CD4-positive, alpha-beta T cell (primary cell): ENCODE measurements at places on chromosomes 16 and 17.

DNA sequence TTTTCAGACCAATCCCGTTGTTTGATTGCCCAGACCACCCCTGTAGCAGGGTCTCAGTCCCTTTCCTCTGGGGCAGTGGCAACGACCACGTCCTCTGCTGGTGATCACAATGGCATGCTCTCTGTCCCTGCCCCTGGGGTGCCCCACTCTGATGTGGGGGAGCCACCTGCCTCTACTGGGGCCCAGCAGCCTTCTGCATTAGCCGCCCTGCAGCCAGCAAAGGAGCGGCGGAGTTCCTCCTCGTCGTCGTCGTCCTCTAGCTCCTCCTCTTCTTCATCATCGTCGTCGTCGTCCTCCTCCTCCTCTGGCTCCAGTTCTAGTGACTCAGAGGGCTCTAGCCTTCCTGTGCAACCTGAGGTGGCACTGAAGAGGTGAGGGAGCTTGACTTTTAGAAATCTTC, 9.2 kb downstream of the ELOB start:
- no peak overlapping the region for H3K27ac ChIP-seq
- no peak overlapping the region for H3K4me3 ChIP-seq
- H3K27me3 ChIP-seq = no peaks in the 10 kb centered on the region
- H3K4me1 ChIP-seq = peaks cover 24% of the 10 kb centered on the region
- H3K36me3 ChIP-seq = peaks cover 99% of the 10 kb centered on the region
- no peak for DNase-seq

DNA sequence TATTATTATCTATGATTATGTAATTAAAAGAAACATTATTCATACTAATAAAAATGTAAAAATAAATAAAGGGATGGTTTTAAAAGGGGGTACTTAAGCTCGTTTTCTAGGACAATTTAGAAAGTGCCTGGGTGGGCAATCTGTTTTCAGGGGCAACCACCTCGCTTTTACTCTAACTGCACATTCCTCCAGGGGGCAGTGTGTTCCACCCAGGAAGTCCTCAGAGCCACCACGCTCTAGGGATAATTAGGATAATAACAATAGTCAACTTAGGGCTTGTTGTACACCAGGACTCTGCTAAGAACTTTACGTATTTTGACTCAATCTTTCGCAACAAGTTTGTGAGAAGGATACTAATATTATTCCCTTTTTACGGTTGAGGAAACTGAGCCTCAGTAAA, 396.7 kb upstream of the MAF start:
- no peak for DNase-seq
- no peaks in the 10 kb centered on the region for H3K36me3 ChIP-seq
- no peaks in the 10 kb centered on the region for H3K27me3 ChIP-seq
- H3K4me1 ChIP-seq = no peaks in the 10 kb centered on the region
- H3K27ac ChIP-seq = no peak overlapping the region

- H3K27ac ChIP-seq = no peak overlapping the region
- no peak overlapping the region for H3K4me3 ChIP-seq
- no peaks in the 10 kb centered on the region for H3K4me1 ChIP-seq
Measured at GRCh38 chr16:57426356-57426755, 20.8 kb downstream of the CIAPIN1 start.

- no peaks in the 10 kb centered on the region for H3K36me3 ChIP-seq
- no peak for DNase-seq
- H3K27ac ChIP-seq = no peak overlapping the region
- H3K4me3 ChIP-seq = no peak overlapping the region
- no peaks in the 10 kb centered on the region for H3K27me3 ChIP-seq
Measured at GRCh38 chr16:66594739-66595138, 9.8 kb upstream of the CMTM3 start.

GRCh38 chr16:30490210-30490609, 17.7 kb downstream of the ITGAL start:
- H3K4me3 ChIP-seq = no peak overlapping the region
- H3K27me3 ChIP-seq = no peaks in the 10 kb centered on the region
- H3K27ac ChIP-seq = no peak overlapping the region
- H3K36me3 ChIP-seq = peaks cover 91% of the 10 kb centered on the region
- H3K4me1 ChIP-seq = peaks cover 17% of the 10 kb centered on the region

DNA sequence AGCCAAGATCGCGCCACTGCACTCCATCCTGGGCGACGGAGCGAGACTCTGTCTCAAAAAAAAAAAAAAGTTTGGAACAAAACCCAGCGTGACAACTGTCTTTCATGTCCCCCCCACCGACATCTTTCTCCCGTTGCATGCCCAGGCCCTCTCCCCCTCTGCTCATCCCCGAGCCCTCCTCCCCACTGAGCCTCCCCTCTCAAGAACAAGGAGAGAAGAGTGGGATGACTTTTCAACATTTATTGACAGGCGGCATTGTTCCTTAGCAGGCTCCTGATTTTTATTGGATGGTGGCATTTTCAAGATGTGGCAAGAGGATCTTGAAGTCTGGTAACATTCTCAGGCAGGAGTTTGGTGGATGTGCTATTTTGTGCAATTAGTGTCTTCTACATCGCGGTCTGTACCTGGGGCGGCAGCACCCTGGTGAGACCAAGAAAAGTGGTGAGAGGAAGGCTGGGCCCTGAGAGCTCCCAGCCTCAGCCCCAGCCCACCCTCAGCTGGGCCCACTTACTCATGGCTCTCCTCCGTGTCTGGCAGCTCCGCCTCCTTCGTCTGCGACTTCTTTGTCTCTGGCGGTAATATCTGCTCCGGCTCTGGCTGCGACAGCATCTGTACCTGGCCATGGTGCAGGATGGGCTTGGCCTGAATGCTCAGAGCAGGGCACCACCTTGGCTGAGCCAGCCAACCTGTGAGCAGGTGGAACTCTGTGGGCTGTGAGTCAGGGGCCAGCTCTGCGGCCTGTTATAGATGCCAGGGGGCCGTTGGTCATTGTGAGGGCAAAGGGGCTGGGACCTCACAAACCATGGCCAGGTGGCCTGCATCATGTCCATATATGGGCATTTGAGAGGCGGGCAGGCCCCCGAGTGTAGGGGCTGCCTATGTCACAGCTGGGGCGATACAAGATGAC, at the start of gene PRM1:
Gene PRM1, minus strand, starts transcription at position 715 of the 907 bp plus-strand sequence. Its CDS starts 92 bp downstream, at position 623.
- no peak within 1 kb of the TSS for H3K27ac ChIP-seq
- no peaks in the 10 kb centered on the region for H3K36me3 ChIP-seq

GRCh38 chr17:66541461-66542128, 239.2 kb downstream of the PRKCA start:
- no peaks in the 10 kb centered on the region for H3K36me3 ChIP-seq
- no peak for DNase-seq
- no peaks in the 10 kb centered on the region for H3K27me3 ChIP-seq
- H3K4me3 ChIP-seq = no peak overlapping the region
- no peak overlapping the region for H3K27ac ChIP-seq
- peaks cover 25% of the 10 kb centered on the region for H3K4me1 ChIP-seq

- peaks cover 8% of the 10 kb centered on the region for H3K27me3 ChIP-seq
- peaks cover 4% of the 10 kb centered on the region for H3K4me1 ChIP-seq
- H3K4me3 ChIP-seq = no peak overlapping the region
- H3K27ac ChIP-seq = no peak overlapping the region
- no peaks in the 10 kb centered on the region for H3K36me3 ChIP-seq
Measured at GRCh38 chr17:79861413-79862216, 22.4 kb upstream of the CBX4 start.

- H3K4me1 ChIP-seq = peaks cover 23% of the 10 kb centered on the region
- H3K27ac ChIP-seq = no peak overlapping the region
- no peak for DNase-seq
Measured at GRCh38 chr17:80971704-80972304, 19.8 kb upstream of the CHMP6 start.

GRCh38 chr16:84712801-84713775, 13.3 kb downstream of the USP10 start:
- H3K4me3 ChIP-seq = no peak overlapping the region
- no peak for DNase-seq
- peaks cover 32% of the 10 kb centered on the region for H3K36me3 ChIP-seq
- no peaks in the 10 kb centered on the region for H3K27me3 ChIP-seq
- H3K27ac ChIP-seq = no peak overlapping the region

DNA sequence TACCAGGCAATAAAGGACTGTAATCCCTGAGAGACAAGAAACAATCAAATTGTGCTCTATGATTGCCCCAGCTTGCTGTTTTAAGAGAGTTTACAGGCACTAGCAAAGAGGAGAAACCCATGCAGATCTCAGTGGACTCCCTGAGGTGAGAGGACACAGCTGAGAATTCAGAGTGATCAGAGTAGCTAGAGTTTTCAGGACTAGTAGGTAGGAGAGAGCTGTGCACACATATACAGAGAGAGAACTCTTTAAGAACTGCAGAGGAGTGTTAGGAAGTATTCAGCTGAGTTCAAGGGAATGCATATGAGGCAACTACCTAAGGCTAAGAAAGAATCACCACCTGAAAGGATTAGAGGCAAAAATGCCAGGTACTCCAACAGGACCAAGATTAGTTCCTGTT, 904.8 kb downstream of the CDH8 start:
- no peaks in the 10 kb centered on the region for H3K27me3 ChIP-seq
- H3K36me3 ChIP-seq = no peaks in the 10 kb centered on the region
- H3K27ac ChIP-seq = no peak overlapping the region
- no peaks in the 10 kb centered on the region for H3K4me1 ChIP-seq
- H3K4me3 ChIP-seq = no peak overlapping the region

GRCh38 chr16:59707436-59708226, 973.5 kb upstream of the GOT2 start:
- H3K4me3 ChIP-seq = no peak overlapping the region
- no peaks in the 10 kb centered on the region for H3K4me1 ChIP-seq
- no peak for DNase-seq
- no peaks in the 10 kb centered on the region for H3K27me3 ChIP-seq
- no peak overlapping the region for H3K27ac ChIP-seq

- no peaks in the 10 kb centered on the region for H3K27me3 ChIP-seq
- no peaks in the 10 kb centered on the region for H3K36me3 ChIP-seq
- H3K4me3 ChIP-seq = no peak overlapping the region
- H3K27ac ChIP-seq = no peak overlapping the region
- H3K4me1 ChIP-seq = no peaks in the 10 kb centered on the region
- DNase-seq = no peak
Measured at GRCh38 chr16:55565086-55565485, 1.4 kb upstream of the CAPNS2 start.

- H3K4me3 ChIP-seq = no peak overlapping the region
- no peak for DNase-seq
- no peaks in the 10 kb centered on the region for H3K27me3 ChIP-seq
- no peak overlapping the region for H3K27ac ChIP-seq
- H3K4me1 ChIP-seq = no peaks in the 10 kb centered on the region
Measured at GRCh38 chr16:86625029-86625428, 46.7 kb downstream of the FOXL1 start.

DNA sequence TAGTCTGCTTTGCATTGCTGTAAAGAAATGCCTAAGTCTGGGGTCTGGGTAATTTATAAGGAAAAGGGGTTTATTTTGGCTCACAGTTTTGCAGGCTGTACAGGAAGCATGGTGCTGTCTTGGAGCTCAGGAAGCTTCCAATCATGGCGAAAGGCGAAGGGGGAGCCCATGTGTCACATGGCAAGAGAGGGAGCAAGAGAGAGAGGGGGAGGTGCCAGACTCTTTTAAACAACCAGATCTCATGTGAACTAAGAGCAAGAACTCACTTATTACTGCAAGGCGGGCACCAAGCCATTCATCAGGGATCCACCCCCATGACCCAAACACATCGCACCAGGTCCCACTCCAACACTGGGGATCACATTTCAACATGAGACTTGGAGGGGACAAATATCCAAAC, 148.2 kb upstream of the HS3ST2 start:
- H3K27ac ChIP-seq = no peak overlapping the region
- no peak for DNase-seq
- H3K36me3 ChIP-seq = no peaks in the 10 kb centered on the region
- peaks cover 18% of the 10 kb centered on the region for H3K27me3 ChIP-seq
- H3K4me3 ChIP-seq = no peak overlapping the region

GRCh38 chr16:10033556-10033955, 148.7 kb downstream of the GRIN2A start:
- no peaks in the 10 kb centered on the region for H3K27me3 ChIP-seq
- no peak for DNase-seq
- no peaks in the 10 kb centered on the region for H3K36me3 ChIP-seq
- no peak overlapping the region for H3K4me3 ChIP-seq
